Left colon (tissue), 2 donors: ENCODE measurements at places on chromosomes 1 and 21.

DNA sequence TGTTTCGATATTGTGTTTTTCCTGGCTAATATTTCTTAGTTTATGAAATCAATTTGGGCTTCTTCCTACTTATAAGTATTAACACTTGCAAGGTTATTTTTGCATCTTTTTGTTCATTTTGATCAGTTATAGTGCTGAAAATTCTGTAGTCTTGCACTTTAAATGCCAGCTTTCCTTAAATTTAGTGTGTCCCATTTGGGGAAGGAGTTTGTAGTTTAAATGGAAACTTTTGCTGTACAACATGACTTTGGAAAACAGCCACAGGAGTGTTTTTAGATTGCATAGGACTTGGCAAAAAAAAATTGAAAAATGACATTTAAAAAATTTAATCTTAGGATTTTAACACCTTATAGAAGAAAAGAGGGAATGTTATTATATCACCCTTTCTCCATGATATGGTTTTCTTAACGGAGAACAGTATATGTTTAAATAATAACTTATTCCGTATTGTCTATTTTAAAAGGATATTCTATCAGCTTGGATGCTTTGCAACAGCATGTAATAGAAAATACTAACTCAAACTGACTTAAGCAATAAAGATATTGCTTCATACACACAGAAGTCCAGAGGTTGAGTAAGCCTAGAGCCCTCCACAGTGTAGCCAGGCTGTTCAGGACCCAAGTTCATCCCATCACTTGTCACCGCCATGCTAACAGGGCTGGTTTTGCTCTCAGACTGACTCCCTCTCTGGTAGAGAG is 53.8 kb downstream of the LYPLAL1 start:
- no peak for DNase-seq

- no peak for DNase-seq
Measured at GRCh38 chr1:213287987-213288386, 236.9 kb downstream of the RPS6KC1 start.

- no peak for DNase-seq
Measured at GRCh38 chr1:189678779-189679178, 798.9 kb downstream of the BRINP3 start.

GRCh38 chr21:45104560-45104959 is 30.2 kb downstream of the ADARB1 start:
- peak; percentile 62 for DNase-seq

GRCh38 chr1:45884700-45885099 is 81.3 kb downstream of the MAST2 start:
- no peak for DNase-seq
